Smooth muscle cell of the pulmonary artery (primary cell): ENCODE measurements at places on chromosomes 6 and 20. TPM values are rescaled to one million over a fixed set of nuclear protein-coding genes. Genes with fewer than 3 reads are reported as not detected.

The DNMT3B gene
- 1.7 and 2.2 TPM in 2 replicates for total RNA-seq

The SOX4 gene
- 11.7 and 34.2 TPM in 2 replicates for total RNA-seq

The ANGPT4 gene
- not detected in 2 replicates for total RNA-seq

The ADGB gene
- total RNA-seq = not detected in 2 replicates

The C6orf163 gene
- total RNA-seq = 1.2 and 1.7 TPM in 2 replicates

The TFAP2C gene
- not detected in 2 replicates for total RNA-seq

The NSFL1C gene
- total RNA-seq = 24.7 and 32.6 TPM in 2 replicates

The ADTRP gene
- 2.0 and 9.0 TPM in 2 replicates for total RNA-seq

The AIF1 gene
- not detected in 2 replicates for total RNA-seq

The GJA10 gene
- total RNA-seq = not detected in 2 replicates

The TNFRSF6B gene
- 0.98 and 21.2 TPM in 2 replicates for total RNA-seq

The BPIFB4 gene
- total RNA-seq = not detected in 2 replicates

The EEF1A2 gene
- total RNA-seq = 2.3 and 3.5 TPM in 2 replicates

The BPI gene
- 0.13 and 0.30 TPM in 2 replicates for total RNA-seq

The ARG1 gene
- not detected in 2 replicates for total RNA-seq

The CALHM6 gene
- 1.5 and 1.9 TPM in 2 replicates for total RNA-seq

The BPIFA1 gene
- total RNA-seq = not detected in 2 replicates

The EDN1 gene
- 23.8 and 24.9 TPM in 2 replicates for total RNA-seq

The PNPLA1 gene
- total RNA-seq = 0.03 and 0.07 TPM in 2 replicates

The TRDN gene
- 0.10 TPM in 1 of 2 replicates, not detected in the other for total RNA-seq

The RNF39 gene
- total RNA-seq = 0.07 TPM in 1 of 2 replicates, not detected in the other

The ITPR3 gene
- total RNA-seq = 24.6 and 135 TPM in 2 replicates

The CLDN20 gene
- not detected in 2 replicates for total RNA-seq

The OGFR gene
- total RNA-seq = 22.6 and 26.8 TPM in 2 replicates

The RALGAPA2 gene
- total RNA-seq = 10.6 and 13.3 TPM in 2 replicates

The VEGFA gene
- 623 and 855 TPM in 2 replicates for total RNA-seq

The ATP6V1G2 gene
- total RNA-seq = 1.5 and 4.3 TPM in 2 replicates

The ZBTB12 gene
- 7.6 and 9.8 TPM in 2 replicates for total RNA-seq

The C6orf15 gene
- total RNA-seq = not detected in 2 replicates

The CST7 gene
- not detected in 2 replicates for total RNA-seq

The BICRAL gene
- total RNA-seq = 8.0 and 8.8 TPM in 2 replicates

The RAB44 gene
- total RNA-seq = 0.03 TPM in 1 of 2 replicates, not detected in the other

The PRDM13 gene
- 0.07 TPM in 1 of 2 replicates, not detected in the other for total RNA-seq

The SNRPB gene
- 80.7 and 90.6 TPM in 2 replicates for total RNA-seq

The ACAT2 gene
- total RNA-seq = 15.5 and 19.4 TPM in 2 replicates

The DLK2 gene
- total RNA-seq = 0.20 and 0.86 TPM in 2 replicates

The SNAP25 gene
- 0.53 and 1.1 TPM in 2 replicates for total RNA-seq

The TRIM40 gene
- not detected in 2 replicates for total RNA-seq

The MUCL3 gene
- not detected in 2 replicates for total RNA-seq

The BTNL2 gene
- not detected in 2 replicates for total RNA-seq

The SLC35F1 gene
- 0.07 TPM in 1 of 2 replicates, not detected in the other for total RNA-seq

The PCK1 gene
- total RNA-seq = 0.52 TPM in 1 of 2 replicates, not detected in the other

The PAX1 gene
- not detected in 2 replicates for total RNA-seq

The HLA-DRB5 gene
- not detected in 2 replicates for total RNA-seq

The SIGLEC1 gene
- not detected in 2 replicates for total RNA-seq

The EZR gene
- total RNA-seq = 28.2 and 67.6 TPM in 2 replicates

The KCNG1 gene
- 3.2 and 18.6 TPM in 2 replicates for total RNA-seq

The PRSS16 gene
- 0.33 and 0.40 TPM in 2 replicates for total RNA-seq

The RFX6 gene
- not detected in 2 replicates for total RNA-seq

The VSX1 gene
- not detected in 2 replicates for total RNA-seq

The JAG1 gene
- 136 and 184 TPM in 2 replicates for total RNA-seq

The TUBB2B gene
- total RNA-seq = 3.9 and 5.1 TPM in 2 replicates
